ENCODE measurements at places on chromosomes 5 and 9.
A peak's percentile ranks its signal among the peaks of the same experiment; 100 is the strongest.

DNA sequence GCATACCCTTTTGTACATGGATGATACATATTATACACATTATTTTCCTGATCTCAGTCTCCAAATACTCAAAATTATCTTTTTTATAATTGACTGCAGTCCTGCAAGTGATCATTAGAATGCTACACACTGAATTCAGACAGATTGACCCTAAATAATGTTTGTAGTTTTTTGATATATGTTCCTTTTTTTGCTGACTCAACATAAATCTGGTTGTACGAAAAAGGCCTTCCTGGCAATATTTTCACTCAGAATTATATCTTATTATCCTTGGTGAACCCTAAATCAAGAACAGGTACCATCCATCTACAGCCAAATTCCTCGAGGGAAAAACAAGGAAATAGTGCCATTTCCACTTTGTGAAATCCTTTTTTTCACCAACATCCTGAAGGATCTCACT lies 105.6 kb upstream of the RASGRF2 start:
- DNase-seq: no peak

DNA sequence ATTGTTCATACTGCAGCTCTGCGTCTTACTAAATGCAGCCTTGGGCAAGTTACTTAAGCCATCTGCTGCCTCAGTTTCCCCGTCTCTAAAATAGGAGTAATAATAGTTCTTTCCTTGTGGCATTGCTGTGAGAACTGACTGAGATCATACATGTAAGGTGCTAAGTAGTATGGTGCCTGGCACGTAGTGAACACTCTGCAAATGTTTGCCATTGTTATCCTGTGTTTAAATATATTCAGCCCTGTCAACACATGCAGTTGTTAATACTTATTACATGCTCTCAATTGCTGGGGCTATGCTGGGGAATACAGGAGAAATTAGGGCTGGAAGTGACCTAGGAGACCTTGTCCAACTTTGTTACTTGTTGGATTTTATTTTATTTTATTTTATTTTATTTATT lies 105.2 kb upstream of the RAI14 start:
- DNase-seq: no peak

DNA sequence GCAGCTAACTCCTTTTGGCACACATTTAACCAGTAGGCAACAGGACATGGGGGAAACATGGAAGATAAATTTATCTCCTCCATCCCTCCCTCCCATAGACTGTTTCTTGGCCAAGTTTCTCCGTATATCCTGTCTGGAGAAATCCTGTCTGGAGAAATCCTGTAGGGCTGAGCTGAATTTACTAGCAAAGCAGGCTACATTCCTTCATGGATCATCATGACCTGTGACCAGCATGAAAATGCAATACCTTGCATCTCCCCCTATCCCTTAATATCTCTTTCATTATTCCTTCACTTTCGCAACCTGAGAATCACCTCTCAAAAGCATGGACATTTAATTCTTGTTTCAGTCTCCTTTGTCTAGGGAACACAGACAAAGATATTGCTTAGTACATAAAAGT lies 379.1 kb downstream of the PSAT1 start:
- DNase-seq: no peak

- peak; percentile 24 for DNase-seq
These were observed 63.3 kb downstream of the CWC27 start for GRCh38 chr5:64831996-64832395.

- no peak for DNase-seq
These were observed 27.8 kb downstream of the DPYSL3 start for GRCh38 chr5:147481874-147482705.

DNA sequence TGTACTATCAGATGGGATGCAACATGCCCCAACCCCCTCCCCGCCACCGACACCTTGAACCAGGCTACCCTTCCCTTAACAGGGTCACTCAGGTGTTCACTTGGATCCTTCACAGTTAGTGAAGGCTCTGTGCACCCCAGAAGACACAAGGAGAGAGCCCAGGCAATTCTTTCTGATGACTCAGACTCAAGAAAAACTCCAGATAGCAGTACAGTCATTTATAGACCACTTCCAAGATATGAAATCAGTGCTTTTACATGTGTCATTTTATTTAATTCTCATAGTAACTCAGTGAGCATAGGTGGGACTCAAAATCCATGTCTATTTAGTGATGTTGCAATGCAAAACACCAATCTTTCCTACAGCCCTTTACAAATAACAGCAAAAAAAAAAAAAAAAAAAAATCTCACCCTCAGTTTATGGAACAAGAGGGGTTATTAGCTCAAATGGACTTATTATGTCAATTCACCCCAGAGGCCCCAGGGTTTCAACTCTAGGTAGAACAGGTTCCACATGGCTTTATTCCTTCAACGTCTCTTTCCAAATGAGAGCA lies 71.9 kb downstream of the FOXD1 start:
- DNase-seq: no peak

GRCh38 chr5:178113841-178114324 lies 551 bp downstream of the N4BP3 start:
- DNase-seq: no peak

- no peak for DNase-seq
These were observed 14.0 kb downstream of the FAM13B start for GRCh38 chr5:138018849-138019248.

- DNase-seq: no peak
These were observed 179.4 kb upstream of the NR3C1 start for GRCh38 chr5:143582869-143583268.

DNA sequence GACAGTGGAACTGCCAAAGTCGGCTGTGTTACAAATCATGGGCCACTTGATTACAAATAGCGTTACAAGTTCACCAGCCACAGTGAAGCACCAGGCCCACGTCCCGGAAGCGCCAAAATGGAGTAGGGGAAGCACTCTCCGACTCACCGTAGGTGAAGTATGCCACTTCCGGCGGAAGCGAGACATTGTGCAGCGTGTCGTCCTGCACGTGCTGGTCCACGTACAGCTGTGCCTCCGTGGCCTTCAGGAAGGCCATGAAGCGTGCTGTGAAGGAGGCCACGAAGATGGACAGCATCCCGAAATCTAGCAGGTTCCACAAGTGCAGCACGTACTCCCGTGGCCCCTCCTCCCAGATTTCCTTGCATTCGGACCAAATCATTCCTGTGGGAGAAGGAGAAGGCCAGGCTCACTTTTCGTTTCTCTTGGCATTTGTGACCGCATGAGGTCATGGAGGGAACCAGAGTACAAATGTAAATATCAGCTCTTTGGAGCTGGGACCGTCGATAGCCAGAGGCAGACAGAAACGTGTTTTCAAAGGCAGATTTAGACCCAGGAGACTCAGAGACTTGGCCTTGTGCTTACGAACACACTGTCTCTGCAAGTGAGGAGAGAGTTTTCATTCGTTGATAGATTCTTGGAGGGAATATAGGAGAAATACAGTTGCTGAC lies 58.7 kb upstream of the SMIM32 start:
- no peak for DNase-seq

DNA sequence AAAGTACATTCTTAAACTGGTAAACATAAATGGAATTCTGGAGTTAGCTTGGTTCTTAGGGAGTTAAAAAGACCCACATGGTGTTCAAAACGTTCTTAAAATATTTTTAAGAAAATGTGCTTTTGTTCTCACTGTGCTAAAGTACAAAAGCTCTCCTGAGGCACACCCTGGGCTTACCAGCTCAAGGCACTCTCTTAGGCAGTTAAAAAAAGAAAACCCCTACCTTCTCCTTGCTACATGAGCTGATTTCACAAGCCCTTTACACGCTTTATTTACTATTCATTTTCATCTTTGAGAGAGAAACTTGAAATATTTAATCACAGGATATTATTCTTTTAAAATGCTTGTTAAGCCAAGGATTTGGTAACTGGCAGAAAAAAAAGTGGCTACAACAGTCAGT lies 723.3 kb upstream of the GRAMD2B start:
- DNase-seq: no peak

DNA sequence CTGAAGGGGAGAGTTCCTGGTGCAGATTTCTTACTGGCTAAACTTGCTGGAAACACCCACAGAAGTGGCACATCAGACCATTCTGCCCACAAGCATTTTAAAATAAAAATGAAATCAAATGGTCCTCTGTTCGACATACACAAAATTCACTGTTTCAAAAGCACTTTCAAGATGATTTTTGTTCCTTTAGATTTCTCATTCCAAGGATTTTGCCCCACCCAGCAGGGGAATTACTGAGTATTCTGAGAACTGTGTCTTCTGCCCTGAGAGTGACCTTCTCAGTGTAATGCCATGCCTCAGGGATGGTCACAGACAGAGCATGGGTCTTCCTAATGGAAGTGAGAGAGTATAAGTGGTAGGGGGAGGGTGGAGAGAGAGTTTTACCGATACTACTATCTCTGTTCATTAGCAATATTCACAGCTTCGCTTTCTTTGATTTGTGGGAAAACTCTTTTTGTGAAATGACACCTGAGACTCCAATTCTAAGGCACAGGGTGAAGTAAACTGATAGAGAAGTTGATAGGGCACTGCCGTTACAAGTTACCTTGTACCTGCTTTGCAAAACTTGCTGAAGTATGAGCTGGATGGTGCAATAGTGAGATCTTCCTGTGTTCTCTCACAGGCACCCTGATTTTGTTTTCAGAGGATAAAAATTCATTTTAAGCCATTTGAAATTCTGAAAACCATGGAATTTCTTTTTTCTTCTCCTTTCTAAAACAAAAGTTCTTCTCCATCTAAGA lies 95.8 kb upstream of the CD180 start:
- no peak for DNase-seq

DNA sequence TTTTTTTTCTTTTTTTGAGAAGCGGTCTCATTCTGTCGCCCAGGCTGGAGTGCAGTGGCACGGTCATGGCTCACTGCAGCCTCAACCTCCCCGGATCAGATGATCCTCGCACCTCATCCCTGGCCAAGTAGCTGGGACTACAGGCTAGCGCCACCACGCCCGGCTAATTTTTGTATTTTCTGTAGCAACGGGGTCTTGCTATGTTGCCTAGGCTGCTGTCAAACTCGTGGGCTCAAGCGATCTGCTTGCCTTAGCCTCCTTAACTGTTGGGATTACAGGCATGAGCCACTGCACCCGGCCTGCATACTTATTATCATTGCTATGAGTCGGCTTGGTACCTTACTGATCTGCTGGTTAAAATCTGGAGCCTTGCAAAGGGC lies 790 bp upstream of the IARS1 start:
- DNase-seq: no peak

GRCh38 chr9:13588151-13589033 lies 308.9 kb upstream of the MPDZ start:
- no peak for DNase-seq

GRCh38 chr9:121274851-121275250 lies 6.9 kb downstream of the GSN start:
- DNase-seq: no peak

GRCh38 chr5:172878933-172879752 lies 45.1 kb downstream of the ERGIC1 start:
- DNase-seq: no peak

- DNase-seq: peak; percentile 74
These were observed 43.1 kb downstream of the SPATA31D1 start for GRCh38 chr9:82031538-82032280.

GRCh38 chr9:98848450-98849149 lies 41.1 kb downstream of the GALNT12 start:
- peak; percentile 92 for DNase-seq

DNA sequence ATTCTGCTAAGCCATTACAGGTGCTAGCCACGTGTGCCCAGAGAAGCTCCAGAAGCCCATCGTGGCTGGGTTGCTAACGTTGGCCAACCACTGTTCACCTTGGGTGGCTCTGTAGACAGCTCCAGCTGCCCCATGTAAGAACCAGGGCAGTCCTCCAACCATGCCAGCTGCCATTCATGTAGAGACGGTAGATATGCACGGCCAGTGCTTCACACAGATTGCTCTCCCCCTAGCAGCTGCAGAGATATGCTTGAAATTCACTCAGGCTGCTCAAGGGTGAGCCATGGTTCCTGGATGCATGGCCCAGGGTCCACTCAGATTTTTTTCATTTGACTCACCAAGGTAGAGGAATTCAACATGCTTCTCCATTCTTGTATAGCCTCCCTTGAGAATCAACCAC lies 31.0 kb downstream of the GADD45G start:
- DNase-seq: no peak

GRCh38 chr9:104923289-104923688 lies 4.7 kb downstream of the ABCA1 start:
- DNase-seq: peak; percentile 65

DNA sequence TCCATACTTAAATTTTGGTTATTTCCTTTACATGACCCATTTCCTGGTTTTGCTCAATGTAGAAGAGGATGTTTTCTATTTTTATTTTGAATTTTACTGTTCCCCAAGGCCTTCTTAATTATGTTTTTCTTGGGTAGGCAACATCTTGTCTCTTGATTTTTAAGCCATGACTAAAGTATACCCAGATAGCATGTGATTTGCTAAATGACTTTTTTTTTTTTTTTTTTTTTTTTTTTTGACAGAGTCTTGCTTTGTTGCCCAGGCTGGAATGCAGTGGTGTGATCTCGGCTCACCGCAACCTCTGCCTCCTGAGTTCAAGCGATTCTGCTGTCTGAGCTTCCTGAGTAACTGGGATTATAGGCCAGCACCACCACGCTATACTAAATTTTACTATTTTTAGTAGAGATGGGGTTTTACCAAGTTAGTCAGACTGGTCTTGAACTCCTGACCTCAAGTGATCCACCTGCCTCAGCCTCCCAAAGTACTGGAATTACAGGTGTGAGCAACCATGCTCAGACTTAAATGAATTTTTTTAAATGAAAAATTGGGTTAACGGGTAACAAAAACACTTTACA lies 198.6 kb upstream of the DAB2 start:
- DNase-seq: no peak

- no peak for DNase-seq
These were observed 10.7 kb downstream of the OR2V1 start for GRCh38 chr5:181120306-181120705.

DNA sequence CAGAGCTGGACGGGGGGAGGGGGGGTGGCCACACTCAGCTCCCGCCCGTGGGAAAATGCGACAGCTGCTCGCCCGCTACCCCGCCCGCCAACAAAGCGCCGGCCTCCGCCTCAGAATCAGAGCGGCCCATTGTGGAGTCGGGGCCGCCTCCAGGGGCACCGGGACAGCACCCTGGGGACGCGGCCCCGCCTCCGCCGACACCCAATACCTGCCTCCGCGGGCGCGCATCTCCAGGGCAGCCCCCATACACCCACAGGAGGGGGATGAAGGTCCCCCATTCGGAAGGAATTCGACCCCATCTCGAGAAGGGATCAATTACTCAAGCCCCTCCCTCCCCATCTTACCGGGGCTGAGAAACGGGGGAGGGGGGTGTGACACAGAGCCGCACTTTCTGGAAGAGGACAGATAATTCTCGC lies 1.3 kb downstream of the NOTCH1 start:
- DNase-seq: no peak

GRCh38 chr5:68403301-68403700 lies 187.7 kb downstream of the PIK3R1 start:
- no peak for DNase-seq

Data from AG09319 (cell line).